ENCODE measurements at places on chromosomes 7 and 10.

DNA sequence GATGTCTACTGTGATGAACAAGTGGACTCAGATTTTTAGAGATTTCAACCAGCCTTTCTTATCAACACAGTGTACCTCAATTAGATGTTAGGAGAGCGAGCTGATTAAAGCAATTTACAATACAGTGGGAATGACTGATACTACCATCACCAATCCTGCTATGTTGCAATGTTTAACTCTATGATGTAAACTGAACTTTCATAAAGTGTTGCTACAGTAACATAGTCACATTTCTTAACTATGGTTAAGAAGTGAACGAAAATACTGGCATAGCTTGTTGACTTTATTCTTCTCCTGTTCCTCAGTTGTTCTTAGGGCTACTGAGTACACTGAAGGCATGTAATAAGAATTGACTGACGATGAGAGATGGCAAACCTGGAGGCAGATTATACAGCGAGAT is 139.8 kb downstream of the MYOF start:
- no peak for DNase-seq

DNA sequence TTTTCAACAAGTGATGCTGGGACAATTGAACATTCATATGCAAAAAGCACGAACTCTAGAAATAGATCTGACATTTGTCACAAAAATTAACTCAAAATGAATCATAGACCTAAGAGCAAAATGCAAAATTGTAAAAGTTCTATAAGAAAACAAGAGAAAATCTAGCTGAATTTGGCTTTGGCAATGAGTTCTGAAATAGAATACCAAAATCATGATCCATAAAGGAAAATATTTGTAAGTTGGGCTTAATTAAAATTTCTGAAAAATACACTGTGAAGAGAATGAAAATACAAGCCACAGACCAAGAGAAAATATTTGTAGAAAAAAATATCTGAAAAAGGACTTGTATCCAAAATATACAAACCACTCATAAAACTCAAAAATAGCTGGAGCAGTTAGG is 698.8 kb upstream of the CELF2 start:
- no peak for DNase-seq

- no peak for DNase-seq
Measured at GRCh38 chr10:73801253-73801590, 10.2 kb downstream of the NDST2 start.

DNA sequence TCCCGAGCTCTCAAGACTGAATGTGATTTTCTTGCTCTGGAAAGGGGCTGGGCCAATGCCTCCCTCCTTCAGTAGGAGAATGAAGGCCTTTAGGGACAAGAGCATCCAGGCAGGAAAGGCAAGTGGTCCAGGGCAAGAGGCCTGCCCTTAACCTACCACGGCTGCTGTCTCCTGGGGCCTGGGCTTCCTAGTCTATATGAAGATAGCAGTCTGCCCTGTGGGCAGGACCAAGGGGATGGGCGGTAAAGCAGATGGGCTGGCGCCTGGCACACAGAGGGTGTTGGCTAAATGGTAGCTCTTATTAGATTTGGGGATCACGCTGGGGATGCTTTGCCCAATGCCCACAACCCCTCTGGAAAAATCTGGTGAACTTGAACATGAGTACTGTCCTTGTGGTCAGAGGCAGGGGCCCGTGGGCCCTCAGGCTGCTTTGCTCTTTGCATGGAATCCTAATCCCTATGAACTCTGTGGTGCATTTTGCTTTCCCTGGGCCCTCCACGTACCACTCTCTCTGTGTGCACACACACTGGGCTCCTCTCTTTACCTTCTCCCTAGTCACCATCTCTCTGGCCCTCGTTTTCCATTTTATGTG is 20.3 kb downstream of the CHAT start:
- DNase-seq = no peak

- DNase-seq = no peak
Measured at GRCh38 chr10:91418416-91418815, 8.3 kb downstream of the HECTD2 start.

GRCh38 chr10:69663369-69663947 is 33.4 kb downstream of the FAM241B start:
- no peak for DNase-seq

DNA sequence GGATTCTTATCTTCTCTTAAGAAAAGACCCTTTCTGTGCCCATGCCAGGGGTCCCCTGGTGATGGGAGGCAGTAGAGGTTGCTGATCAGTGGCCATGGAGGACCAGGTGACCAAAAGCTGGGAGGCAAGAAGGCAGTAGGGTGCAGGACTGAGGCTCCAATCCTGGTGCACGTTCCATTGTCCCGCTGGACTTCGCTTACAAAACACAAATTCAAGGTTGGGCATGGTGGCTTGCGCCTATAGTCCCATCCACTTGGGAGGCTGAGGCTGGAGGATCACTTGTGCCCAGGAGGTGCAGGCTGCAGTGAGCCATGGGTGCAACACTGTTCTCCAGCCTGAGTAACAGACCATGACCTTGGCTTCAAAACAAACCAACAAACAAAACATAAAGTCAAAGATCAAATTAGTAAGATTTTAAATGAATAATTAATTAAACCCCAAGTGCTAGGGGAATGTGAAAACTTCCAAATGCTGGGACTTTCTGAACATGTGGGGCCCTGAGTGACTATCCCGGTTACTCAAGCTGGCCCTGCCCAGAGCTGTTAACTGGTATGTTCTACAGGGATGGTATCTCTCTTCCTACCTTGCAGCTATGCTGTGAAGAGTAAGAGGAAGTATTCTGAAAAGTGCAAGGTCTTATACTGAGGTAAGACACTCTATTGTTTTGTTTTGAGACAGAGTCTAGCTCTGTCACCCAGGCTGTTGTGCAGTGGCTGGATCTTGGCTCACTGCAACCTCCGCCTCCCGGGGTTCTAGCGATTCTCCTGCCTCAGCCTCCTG is 97.6 kb downstream of the LYZL2 start:
- no peak for DNase-seq

GRCh38 chr7:55464422-55464821 is 99.3 kb downstream of the LANCL2 start:
- DNase-seq = no peak

DNA sequence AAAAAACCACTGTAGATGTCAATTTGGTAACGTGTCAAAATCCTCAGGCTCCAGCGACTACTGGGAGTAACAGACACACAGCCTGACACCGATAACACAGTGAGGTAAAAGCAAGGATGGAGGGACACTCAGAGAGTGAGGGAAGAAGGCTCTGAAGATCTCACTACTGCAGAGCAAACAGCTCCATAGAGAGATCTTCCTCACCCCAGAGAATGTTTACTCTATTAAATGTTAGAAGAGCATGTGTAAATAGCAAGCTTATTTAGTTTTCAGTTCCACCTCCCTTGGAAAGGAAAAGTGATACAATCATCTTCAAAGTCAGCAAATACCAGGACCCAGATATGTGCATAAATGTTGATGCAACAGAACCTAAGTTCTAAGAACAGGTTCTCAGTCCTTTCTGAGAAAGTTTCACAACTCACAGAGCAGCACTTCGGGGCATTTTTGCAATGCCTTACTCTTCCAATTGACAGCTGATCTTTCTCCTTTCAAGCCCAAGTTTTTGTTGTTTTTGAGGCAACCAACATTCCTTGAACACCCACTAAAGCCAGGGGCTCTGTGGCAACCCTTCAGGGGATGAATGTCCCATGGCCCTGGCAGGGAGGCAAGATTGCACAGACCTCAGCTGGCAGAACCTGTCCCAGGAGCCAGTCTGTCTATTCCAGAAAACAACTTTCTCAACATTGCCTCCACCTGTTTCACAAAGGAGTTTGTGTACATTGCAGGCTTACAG is 177.4 kb downstream of the SFMBT2 start:
- no peak for DNase-seq

DNA sequence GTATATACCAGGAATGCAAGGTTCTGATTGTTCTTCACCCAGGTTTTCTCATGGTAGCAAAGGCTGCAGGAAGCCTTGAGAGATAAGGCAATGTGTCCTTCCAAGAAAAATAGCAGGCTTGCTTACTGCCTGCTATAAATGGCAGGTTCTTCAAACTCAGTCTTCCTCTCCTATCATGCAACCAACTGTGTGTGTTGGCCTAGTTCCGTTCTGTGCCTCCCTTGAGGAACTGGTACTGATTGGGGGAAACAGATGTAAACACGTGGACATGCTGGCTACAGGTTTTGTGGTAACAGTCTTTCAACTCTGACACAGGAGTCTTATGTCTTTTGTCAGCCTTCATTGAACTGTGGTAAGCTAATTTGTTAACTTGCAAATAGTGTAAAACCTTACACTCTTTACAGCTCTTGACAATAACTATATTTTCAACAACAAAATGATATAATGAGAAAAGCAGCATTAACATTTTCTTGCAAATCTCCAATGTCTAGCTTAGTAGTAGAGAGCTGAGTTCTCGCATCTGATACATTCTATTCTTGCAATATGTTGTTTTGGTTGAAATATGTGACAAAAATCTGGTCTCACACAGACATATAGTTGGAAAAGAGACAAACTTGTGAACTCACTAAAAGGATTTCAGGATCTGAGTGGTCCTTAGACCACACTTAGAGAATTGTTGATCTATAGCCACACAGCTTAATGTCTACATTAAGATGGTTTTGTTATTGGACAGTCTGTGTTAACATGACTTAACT is 54.7 kb upstream of the LSM8 start:
- no peak for DNase-seq

GRCh38 chr7:9718071-9718661 is 1255.5 kb upstream of the PHF14 start:
- DNase-seq = no peak

- DNase-seq = no peak
Measured at GRCh38 chr7:106583100-106583499, 77.9 kb downstream of the CCDC71L start.

DNA sequence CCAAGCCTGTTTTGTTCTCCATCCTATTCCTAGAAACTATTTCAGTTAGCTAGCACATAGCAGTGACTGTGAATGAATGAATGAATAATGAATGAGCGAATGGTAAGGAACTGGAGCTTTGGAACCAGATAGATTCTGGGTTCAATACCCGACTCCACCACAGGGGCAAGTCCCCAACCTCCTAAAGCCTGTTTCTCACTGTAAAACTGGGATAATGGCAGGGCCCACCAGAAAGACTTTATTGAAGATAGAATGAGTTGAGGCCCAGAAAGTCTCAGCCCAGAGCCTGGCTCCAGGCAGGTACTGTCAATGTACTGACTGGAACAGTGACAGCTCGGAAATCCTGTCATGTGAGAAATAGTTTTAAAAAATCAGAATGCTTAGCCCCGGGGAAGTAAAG is 1.1 kb upstream of the CDH23 start:
- no peak for DNase-seq

DNA sequence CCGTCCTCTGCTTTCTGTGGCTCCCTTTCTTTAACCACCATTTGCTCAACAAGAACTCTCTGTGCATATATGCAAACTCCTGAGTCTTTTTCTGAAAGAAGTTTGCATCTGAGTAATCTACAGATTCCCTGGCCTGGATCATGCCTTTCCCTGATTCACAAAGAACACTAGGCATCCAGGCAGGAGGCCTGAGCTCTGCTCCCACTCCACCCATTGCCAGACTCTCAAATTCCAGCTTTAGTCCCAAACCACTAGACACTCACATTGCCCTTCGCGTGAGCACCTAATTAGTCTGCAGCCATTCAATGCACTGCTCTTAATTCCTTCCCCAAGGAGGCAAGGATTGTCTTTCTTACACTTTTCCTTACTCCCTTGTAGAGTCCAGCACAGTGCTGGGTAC is 60.9 kb downstream of the ABCC2 start:
- no peak for DNase-seq

DNA sequence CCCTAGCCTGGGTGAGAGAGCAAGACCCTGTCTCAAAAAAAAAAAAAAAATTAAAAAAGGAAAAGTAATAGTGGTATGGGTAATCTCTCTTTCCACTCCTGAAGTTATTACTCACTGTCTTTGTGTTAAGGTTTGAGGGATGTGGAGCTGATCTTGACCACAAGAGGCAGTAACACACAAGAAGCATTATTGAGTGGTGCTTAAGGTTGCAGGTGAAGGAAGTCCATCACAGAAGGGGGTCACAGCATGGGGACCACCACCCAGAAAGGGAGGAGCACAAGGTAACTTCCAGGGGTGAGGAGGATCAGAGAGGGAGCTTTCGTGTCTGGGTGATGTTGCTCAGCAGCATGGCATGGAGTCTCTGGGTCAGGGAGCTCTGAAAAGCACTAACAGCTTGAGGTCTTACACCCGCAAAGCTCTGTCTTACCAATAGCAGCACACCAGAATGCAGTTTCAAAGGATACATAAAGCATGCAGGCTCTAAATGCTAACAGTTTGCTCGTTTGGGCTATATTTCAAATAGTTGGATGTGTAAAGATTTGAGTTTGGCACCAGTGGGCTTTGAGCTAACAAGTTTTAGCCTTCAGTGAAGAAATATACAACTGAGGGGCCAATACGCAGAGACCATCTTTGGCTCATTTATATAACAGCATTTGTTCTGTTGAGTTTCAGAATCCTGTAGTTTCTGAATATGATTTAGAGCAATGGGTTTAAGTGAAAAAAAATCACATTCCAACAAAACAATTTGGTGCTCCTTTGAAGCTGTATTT is 100.4 kb upstream of the DNAJC1 start:
- DNase-seq = peak; percentile 33

- DNase-seq = no peak
Measured at GRCh38 chr10:18500576-18500975, 150.8 kb downstream of the NSUN6 start.

DNA sequence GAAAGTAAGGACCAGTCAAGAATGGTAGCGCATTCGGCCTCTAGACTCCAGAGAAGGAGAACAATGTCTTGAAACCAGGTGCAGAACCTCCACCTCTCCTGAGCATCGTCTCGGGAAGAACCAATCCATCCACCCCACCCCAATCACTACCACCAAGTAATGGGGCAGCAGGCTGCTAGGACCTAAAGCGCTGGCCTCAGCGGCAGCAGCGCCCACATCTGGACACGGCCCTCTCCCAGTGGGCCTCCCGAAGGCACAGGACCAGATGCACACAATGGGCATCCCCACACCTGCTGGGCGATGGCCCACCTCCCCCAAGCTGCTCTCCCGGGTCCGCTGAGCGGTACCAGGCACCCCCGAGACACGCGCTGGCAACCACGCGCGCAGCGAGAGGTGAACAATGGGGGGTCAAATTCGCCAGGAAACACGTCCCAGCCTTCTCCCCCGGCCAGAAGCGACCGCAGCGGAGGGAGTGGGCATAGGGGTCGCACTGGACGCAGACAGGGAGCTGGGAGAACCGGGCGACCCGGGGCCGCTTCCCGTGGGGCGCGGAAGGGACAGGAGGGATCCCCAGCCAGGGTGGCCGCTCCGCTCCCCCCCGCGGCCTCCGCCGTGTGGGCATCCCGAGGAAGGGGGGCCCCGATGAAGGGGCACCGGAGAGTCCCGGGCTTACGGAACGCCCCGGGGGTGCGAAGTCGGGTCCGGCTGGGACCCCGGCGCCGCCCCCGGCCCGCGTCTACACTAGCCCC is 506 bp downstream of the CTTNBP2 start:
- DNase-seq = no peak
